H1 (cell line): ENCODE measurements at places on chromosomes 1 and 21. TPM values are rescaled to one million over a fixed set of nuclear protein-coding genes. Genes with fewer than 3 reads are reported as not detected.

DNA sequence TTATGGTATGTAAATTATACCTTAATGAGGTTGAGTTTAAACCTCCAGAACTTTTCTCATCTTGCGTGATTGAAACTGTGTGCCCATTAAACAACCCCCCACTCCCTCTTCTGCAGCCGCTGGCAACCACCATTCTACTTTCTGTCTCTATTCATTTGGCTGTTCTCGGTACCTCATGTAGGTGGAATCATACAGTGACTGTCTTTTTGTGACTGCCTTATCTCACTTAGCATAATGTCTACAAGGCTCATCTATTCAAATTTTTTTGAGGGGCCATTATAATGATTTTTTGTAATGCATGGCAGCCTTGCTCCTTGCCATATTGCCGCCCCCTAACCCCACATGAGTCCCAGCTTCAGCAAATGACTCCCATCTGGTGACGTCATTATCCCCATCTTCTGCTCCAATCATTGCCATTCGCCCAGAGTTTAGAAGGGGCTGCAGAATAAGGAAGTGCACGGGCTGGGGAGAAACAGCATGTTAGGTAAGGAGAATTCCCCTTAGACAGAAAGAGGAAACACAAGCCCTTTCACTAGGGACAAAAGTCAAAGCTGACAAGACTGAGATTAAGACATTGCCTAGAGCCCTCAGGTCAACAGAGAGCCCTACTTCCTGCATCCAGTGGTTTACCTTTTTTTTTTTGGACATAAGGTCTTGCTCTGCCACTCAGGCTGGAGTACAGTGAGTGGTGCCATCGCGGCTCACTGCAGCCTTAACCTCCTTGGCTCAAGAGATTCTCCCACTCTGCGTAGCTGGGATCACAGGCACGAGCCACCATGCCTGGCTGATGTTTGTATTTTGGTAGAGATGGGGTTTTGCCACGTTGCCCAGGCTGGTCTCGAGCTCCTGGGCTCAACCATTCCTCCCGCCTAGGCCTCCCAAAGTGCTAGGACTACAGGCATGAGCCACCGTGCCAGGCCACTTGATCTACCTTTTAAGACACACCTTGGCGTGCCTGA is 78.4 kb upstream of the ERRFI1 start:
- no peak overlapping the region for H3K27ac ChIP-seq
- no peaks in the 10 kb centered on the region for H3K27me3 ChIP-seq
- no peak for DNase-seq
- H3K36me3 ChIP-seq, result no peaks in the 10 kb centered on the region
- no peaks in the 10 kb centered on the region for H3K4me1 ChIP-seq

- no peak for DNase-seq
- peaks cover 5% of the 10 kb centered on the region for H3K4me1 ChIP-seq
- H3K27ac ChIP-seq, result peak overlapping the region; percentile 14; the same call in 1 of the 2 replicates
- no peaks in the 10 kb centered on the region for H3K27me3 ChIP-seq
- H3K4me3 ChIP-seq, result no peak overlapping the region
Measured at GRCh38 chr1:192839162-192840066, 30.6 kb downstream of the RGS2 start.

DNA sequence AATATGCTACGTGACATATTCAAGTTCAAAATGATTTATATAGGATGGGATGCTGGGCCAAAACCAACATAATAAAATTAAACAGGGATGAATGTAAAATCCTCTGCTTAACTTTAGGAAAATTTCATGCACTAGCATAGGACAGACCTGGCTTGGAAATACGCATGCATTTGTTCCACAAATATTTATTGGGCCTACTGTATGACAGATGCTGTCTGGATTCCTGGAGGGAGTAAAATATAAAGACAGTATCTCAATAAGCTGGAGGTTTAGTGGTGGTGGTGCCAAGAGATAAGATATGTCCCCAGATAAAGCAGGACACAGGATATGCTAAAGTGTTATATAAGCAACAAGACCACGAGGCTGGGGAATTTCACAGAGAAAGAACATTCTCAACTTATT is 15.1 kb downstream of the RCSD1 start:
- no peaks in the 10 kb centered on the region for H3K36me3 ChIP-seq
- DNase-seq, result no peak
- H3K4me1 ChIP-seq, result no peaks in the 10 kb centered on the region

DNA sequence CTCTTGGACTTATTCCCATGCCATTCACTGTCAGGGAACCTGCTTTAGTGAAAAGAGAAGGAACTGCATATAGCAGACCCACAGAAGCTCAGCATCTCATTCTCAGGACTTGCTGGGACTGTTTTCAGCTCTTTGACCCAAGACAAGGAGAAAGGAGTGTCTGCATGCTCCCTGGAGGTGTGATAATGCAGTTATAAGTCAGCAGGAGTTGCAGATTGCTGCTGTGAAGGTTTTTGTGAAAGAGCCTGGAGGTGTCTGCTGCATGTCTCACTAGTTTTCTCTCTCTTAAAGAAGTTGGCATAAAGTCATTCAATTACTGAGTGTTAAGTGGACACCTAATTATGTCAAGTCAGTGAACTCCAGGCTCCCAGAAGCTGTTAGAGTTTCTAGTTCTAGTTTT is 343.4 kb downstream of the BRINP2 start:
- no peaks in the 10 kb centered on the region for H3K36me3 ChIP-seq
- H3K4me1 ChIP-seq, result no peaks in the 10 kb centered on the region
- no peak for DNase-seq
- H3K27ac ChIP-seq, result no peak overlapping the region
- no peaks in the 10 kb centered on the region for H3K27me3 ChIP-seq
- no peak overlapping the region for H3K4me3 ChIP-seq

- no peak overlapping the region for H3K27ac ChIP-seq
- no peak overlapping the region for H3K4me3 ChIP-seq
- DNase-seq, result no peak
- peaks cover 3% of the 10 kb centered on the region for H3K4me1 ChIP-seq
Measured at GRCh38 chr1:113901191-113901590, 3.4 kb downstream of the AP4B1 start.

DNA sequence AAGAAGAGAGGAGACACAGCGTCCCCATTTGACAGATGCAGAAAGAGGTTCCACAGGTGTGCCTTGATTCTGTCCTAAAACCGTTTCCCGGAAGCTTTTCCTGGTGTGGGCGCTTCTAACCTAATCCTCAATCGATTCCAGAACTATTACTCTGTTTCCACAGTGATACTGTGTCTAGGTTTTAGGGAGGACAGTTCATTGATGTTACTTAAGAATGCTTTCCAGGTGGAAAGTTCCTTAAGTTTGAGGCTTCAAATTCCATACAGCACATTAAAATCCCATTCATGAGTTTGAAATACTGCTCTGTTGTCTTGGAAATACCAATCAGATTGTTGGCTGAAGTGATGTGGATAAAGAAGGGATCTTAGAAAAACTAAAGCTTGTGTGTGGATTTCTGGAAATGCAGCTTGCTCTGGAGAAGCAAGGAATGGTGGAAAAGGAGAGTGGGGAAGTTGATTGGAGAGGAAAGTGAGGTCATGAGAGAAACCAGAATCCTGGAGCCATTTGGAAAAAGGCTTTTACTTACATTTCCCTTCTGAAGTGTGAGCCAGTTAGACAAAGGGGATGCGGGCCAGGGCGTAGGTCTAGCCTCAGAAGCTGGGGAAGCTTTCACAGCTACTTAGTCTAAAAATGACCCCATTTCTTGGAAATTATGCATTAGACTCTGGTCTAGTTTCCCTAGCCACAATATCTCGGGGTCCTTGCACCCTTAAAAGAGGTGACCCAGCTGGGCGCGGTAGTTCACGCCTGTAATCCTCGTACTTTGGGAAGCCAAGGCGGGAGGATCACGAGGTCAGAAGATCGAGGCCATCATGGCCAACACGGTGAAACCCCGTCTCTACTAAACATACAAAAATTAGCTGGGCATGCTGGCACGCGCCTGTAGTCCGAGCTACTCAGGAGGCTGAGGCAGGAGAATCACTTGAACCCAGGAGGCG is 6.7 kb downstream of the ELF3 start:
- peaks cover 13% of the 10 kb centered on the region for H3K4me1 ChIP-seq
- H3K27ac ChIP-seq, result no peak overlapping the region
- H3K4me3 ChIP-seq, result no peak overlapping the region
- H3K36me3 ChIP-seq, result peaks cover 17% of the 10 kb centered on the region

- no peaks in the 10 kb centered on the region for H3K36me3 ChIP-seq
- no peaks in the 10 kb centered on the region for H3K27me3 ChIP-seq
Measured at GRCh38 chr1:56416495-56416894, 162.9 kb downstream of the PLPP3 start.

- H3K27ac ChIP-seq, result no peak overlapping the region
- no peak for DNase-seq
- H3K4me3 ChIP-seq, result no peak overlapping the region
- no peaks in the 10 kb centered on the region for H3K4me1 ChIP-seq
Measured at GRCh38 chr1:56414728-56415224, 164.6 kb downstream of the PLPP3 start.

DNA sequence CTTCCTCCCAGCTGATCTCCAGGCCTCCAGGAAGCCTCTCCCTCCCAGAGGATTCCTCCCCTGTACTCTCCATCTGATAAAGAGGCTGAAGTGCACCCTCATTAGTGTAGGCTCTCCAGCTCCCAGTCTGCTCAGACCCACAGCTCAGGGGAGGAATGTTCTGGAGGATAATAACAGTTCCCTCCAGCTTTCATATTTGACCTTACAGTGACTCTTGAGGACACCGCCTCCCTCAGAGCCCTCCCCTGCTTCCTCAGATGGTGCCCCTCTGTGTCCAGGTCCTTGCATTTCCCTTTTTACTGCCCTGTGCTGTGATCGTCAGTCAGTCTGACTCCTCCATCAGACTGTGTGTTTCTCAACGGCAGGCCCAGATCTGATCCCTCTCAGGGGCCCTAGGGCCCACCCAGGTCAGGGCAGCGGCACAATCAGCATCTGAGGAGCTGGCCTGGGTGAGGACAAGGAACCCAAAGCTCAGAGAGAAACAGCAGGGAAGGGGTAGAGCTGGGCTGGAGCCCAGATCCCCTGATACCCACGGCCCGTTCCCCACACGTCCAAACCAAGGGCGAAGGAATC is 1.1 kb upstream of the SHISAL2A start:
- no peak overlapping the region; the same call in 1 of the 2 replicates for H3K4me3 ChIP-seq
- peaks cover 35% of the 10 kb centered on the region for H3K27me3 ChIP-seq
- H3K4me1 ChIP-seq, result peaks cover 8% of the 10 kb centered on the region
- DNase-seq, result no peak
- H3K36me3 ChIP-seq, result no peaks in the 10 kb centered on the region
- no peak overlapping the region for H3K27ac ChIP-seq

DNA sequence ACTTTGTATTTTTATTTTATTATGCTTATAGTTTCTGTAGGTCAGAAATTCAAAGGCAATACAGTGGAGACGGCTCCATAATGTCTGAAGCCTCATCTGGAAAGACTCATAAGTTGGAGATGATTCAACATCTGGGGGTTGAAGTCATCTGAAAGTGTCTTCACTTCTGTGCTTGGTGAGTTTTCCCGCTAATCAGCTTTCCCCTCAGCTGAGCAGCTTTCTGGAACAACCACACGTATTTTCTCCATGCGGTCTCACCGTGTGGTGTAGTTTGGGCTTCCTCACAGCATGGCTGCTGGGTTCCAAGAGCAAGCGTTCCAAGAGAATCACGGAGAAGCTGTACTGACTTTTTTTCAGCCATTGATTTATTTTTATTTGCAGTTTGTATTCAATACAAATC is 7.6 kb upstream of the DDI2 start:
- no peak overlapping the region for H3K27ac ChIP-seq
- H3K36me3 ChIP-seq, result no peaks in the 10 kb centered on the region
- no peak for DNase-seq
- H3K4me3 ChIP-seq, result no peak overlapping the region
- no peaks in the 10 kb centered on the region for H3K4me1 ChIP-seq
- peaks cover under 1% of the 10 kb centered on the region for H3K27me3 ChIP-seq

- no peaks in the 10 kb centered on the region for H3K36me3 ChIP-seq
- H3K4me1 ChIP-seq, result peaks cover 8% of the 10 kb centered on the region; the same call in 1 of the 2 replicates
- DNase-seq, result no peak
- no peaks in the 10 kb centered on the region for H3K27me3 ChIP-seq
- H3K4me3 ChIP-seq, result no peak overlapping the region
Measured at GRCh38 chr1:167345386-167345733, 124.7 kb downstream of the POU2F1 start.

DNA sequence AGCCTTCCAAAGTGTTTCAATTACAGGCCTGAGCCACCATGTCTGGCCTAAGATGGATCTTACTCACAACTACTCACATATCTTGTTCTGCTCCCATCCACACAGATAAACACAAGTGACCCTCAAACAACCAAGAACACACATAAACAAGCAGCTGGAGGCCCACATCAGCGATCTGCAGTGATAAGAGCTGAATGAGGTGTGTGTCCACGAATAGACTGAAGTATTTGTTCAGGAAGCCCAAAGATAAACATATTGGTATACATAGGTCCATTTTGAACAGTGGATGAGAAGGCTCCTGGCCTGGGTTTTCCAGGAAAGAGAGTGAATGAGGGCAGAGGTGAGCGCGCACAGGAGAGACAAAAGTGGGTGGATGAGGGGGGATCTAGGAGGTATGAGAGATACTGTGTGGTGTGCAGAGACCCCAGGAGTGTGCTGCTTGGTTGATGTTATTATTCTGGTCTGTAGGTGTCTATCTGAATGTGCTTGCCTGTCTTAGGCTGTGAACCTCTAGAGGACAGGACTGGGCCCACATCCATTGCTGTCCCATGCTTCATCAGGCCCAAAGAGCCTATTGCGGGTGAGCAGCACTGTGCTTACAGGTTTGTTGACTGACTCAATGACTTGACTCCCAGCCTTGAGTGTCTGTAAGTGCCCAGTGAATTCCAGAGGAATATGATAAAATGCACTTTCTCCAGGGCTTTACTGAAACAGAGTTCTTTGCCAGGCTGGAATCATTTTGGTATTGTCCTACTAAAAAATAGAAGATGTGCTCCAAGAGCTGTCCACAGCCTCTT is 79.9 kb upstream of the ATP1A1 start:
- no peaks in the 10 kb centered on the region for H3K27me3 ChIP-seq
- H3K27ac ChIP-seq, result no peak overlapping the region
- no peaks in the 10 kb centered on the region for H3K36me3 ChIP-seq
- DNase-seq, result no peak
- no peaks in the 10 kb centered on the region for H3K4me1 ChIP-seq
- no peak overlapping the region for H3K4me3 ChIP-seq

DNA sequence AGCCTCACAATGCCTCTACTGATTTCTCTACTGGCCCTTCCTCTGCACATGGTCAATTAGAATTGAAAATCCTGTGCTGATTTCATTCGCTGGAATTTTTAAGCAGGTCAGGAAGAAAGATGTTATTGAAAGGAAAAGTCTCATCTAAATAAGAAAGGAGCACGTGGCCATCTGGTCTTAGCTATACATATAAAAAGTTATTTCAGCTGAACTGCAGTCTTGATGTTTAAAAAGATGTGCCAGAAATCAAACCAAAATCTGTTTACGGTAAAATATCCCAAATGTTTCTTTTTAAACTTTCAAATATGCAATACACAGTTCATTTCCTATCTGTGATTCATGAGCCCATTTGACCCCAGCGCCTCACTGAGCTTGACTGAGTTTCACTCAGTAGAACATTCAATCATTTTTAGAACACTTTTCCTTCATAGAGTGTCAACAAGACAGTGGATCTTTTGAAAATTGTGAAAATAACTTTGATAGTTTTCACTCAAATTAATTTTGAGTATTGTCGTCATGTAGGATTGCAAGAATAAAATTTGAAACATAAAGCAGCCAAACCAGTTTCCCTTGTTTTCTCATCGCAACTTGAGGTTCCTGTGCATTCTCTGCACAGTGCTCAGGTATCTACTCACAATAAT is 293.6 kb downstream of the PTPRC start:
- no peak for DNase-seq
- no peaks in the 10 kb centered on the region for H3K4me1 ChIP-seq
- H3K27ac ChIP-seq, result no peak overlapping the region

Gene MIS18A
- 53.0 and 59.6 TPM in 2 replicates for total RNA-seq

Gene FAM110D
- 0.46 and 0.48 TPM in 2 replicates for total RNA-seq
